ENCODE measurements at places on chromosomes 3 and 15.

GRCh38 chr3:182921665-182922355 lies 58.5 kb downstream of the DCUN1D1 start:
- no peak for DNase-seq

DNA sequence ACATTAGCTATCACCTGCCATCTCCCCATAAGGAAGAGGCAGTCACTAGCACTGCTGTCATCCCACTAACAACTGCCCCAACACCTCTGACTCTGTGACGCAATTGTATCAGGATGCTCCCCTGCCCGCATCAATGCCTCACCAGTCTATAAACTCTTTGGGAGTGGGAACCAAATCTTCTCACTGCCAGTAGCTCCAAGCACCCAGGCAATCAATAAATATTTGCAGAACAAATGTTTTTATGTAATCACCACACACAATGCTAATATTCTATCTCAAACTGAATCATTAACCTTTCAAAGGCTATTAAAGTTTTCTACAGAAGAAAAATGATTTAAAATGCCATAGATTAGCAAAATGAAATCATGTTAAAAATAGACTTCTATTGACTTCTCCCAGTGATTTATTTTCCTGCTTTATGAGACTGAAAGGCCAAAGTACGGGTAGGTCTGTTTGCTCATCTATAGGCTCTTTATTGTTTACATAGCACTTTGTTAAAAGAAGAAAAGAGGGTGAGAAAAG lies 131.3 kb downstream of the PLD1 start:
- DNase-seq, result no peak

GRCh38 chr15:77999486-77999885 lies 78.0 kb downstream of the TBC1D2B start:
- no peak for DNase-seq

DNA sequence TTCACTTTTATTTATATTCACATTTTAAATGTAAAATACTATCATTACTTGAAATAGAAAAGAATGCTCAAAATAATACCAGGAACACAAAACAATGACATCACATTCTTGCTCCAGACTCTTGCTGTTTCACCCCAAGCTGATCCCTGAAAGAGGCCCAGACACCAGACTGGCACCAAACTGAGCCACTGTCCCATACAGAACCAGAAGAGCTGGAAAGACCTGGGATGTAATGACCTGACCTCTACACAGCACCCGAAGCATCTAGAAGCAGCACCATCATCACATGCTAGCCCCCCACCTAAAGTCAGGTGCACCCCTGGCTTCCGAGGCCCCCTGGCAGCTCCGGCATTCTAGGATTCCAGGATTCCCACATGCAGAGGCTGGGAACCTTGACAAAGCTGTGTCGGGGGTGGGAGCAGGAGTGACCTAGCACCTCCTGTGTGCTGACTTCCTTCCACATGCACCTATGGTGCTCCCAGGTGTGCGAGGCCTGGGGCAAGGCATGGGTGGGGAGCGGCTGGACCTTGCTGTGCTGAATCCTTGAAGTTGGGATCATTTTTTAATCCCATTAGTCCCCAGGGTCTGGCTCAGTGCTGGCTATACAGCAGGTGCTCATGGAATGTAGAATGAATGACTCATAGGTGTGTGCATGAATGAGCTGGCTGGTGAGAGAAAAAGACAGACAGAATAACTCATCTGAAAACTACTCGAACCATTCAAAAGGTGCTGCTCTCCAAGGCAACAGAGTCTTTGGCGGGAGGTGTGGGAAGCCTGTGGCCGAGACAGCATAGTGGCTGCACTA lies 144.7 kb upstream of the IQSEC1 start:
- DNase-seq, result no peak

DNA sequence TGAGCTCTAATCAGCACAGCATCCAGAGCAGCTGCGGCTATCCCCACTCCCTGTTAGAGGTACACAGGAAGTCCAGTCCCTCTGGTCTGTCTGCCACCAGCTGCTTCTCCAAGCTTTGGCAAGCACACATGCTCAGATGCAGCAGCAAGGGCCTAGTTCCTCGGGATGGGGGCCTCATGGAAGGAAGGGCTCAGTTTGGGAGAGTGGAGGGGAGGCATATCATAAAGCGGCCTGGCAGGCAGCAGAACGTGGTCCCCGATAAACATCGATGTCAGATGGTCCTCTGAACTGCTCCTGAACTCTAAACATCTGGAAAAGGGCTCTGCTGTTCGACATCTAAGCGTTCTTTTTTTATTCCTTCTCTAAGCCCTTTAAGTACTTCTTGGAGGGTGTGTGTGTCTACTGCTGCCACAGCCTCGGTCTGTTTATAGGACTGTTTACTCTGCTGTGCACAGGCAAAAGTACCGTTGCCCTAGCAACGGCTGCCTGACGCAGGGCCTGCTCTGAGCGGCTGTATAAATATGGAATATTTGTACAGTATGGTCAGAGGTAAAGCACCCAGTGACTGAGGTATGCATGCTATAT lies 74.6 kb downstream of the PRICKLE2 start:
- DNase-seq, result peak; percentile 74

DNA sequence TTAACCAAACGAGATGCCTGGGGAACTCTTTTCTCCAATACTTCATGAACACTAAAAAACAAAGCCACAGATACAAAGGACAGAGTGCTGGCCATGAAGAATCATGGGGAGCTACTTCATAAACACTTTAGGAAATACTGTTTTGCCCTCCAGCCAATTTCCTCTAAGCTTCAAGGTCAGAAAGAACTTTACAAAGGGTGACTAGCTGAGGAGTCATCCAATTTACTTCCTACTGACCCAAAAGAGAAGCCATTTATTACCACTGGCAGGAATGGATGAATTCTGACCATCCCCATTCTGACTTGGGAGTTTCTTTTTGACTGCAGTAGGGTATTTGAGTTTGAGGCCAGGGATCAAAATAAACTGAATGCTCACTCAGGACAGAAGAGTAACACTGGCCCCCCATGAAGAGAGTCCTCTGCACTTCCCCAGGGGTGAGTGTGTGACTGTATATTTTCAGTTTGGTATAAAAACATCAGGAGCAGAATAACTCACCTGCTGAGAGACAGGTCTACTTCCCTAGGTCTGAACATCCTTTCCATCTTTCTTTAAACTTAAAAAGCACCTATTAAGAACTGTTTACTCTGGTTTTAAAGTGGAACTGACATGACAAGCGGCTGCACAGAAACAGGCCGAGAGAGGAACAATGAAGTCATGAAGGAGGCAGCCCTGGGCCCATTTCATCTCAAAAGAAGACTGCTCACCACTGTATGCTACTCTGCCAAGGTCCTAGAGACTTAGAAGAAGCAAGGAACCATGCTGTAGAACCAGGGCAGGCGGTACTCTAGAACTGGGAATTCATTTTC lies 203.6 kb downstream of the TNIK start:
- DNase-seq, result no peak

GRCh38 chr3:183360971-183361624 lies 67.3 kb downstream of the MCF2L2 start:
- DNase-seq, result no peak

GRCh38 chr3:8970971-8971589 lies 7.8 kb upstream of the RAD18 start:
- peak; percentile 55 for DNase-seq

DNA sequence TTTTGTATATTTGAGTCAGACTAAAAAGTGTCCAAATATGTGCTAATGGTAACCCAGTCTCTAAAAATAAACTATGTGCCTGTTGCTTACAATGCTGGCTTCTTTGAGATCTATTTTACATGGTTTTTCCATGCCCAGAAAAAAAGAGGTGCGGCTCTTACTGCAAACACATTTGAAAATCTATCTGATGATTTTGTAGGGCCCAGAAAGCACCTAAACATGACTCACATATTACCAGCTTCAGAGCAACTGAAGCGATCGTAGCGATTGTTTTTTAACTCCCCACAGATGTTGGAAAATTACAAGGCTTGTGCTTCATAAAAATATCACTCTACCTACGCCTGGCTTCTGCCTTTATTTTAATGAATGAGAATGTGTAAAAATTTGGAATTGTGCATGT lies 53.5 kb downstream of the SUCNR1 start:
- no peak for DNase-seq

All from renal cortex interstitium (tissue), 15 donors.